ENCODE measurements at places on chromosomes 3 and 15. TPM values are rescaled to one million over a fixed set of nuclear protein-coding genes. Genes with fewer than 3 reads are reported as not detected.

- DNase-seq = no peak
- H3K27me3 ChIP-seq = no peaks in the 10 kb centered on the region
- H3K27ac ChIP-seq = no peak overlapping the region
- no peak overlapping the region for H3K4me3 ChIP-seq
These were observed 4.0 kb upstream of the DENND6A start for GRCh38 chr3:57696801-57697321.

DNA sequence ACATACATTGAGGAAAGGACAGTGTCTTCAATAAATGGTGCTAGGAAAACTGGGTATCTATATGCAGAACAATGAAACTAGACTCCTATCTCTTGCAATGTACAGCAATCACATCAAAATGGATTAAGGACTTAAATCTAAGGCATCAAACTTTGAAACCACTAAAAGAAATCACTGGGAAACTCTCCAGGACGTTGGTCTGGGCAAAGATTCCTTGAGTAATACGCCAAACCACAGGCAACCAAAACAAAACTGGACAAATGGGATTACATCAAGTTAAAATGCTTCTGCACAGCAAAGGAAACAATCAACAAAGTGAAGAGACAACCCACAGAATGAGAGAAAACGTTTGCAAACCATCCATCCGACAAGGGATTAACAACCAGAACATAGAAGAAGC is 14.5 kb downstream of the LAMP3 start:
- DNase-seq = no peak
- no peak overlapping the region for H3K27ac ChIP-seq
- no peak overlapping the region for H3K4me3 ChIP-seq
- H3K4me1 ChIP-seq = no peaks in the 10 kb centered on the region
- no peaks in the 10 kb centered on the region for H3K36me3 ChIP-seq

DNA sequence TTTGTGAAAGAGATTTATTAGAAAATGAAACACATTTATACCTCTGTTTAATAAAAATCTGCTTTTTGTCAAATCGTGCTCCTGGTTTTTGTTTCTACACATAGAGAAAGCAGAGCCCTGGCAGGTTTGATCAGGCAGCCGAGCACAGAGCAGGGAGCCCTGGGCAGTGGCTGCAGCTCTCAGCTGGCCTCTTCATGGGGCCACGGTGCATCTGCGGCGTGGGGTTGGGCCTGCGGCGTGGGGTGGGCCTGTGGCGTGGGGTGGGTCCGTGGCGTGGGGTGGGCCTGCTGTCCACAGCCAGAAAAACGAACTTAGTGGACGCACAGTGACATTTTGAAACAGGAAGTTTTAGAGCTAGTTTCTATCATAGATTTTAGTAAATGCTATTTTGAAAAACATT is 10.6 kb downstream of the GOLGA6L2 start:
- H3K27ac ChIP-seq = no peak overlapping the region
- H3K36me3 ChIP-seq = no peaks in the 10 kb centered on the region
- H3K4me1 ChIP-seq = peaks cover 12% of the 10 kb centered on the region
- peaks cover 3% of the 10 kb centered on the region for H3K27me3 ChIP-seq
- H3K4me3 ChIP-seq = no peak overlapping the region

The SLC7A14 gene
- not detected for total RNA-seq

The EFCC1 gene
- not detected for total RNA-seq

The ZNF501 gene
- total RNA-seq = 2.8 TPM

DNA sequence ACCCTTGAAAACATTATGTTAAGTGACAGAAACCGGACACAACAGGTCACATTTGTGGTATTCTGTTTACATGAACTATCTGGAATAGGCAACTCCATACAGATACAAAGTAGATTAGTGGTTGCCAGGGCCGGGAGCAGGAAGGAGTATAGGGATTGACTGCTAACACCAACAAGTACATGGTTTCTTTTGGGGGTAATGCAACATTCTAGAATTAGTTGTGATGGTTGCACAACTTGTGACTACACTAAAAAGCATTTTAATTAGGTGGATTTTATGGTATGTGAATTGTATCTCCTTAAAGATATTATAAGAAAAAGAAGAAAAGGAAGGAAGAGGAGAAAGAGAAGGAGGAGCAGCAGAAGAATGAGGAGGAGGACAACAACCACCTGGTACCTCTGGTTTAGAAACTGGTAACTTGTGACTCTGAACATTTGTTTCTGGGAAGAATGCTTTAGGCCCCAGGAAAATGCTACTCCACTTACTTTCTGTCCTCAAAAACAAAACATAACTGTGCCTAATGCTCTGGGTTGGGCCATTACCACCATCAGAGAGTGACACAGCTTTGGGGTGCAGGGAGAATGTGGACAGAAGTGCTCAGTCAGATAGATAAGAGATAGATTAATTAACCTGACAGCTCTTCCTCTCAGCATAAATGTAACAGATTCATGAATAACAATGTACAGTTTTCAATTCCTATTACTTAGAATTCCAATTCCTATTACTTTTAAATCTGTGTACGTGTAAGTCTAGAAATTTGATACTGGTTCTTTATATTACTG is 20.3 kb downstream of the SETMAR start:
- no peaks in the 10 kb centered on the region for H3K4me1 ChIP-seq
- no peaks in the 10 kb centered on the region for H3K36me3 ChIP-seq
- no peak overlapping the region for H3K27ac ChIP-seq

The CELF6 gene
- total RNA-seq = 0.10 TPM

DNA sequence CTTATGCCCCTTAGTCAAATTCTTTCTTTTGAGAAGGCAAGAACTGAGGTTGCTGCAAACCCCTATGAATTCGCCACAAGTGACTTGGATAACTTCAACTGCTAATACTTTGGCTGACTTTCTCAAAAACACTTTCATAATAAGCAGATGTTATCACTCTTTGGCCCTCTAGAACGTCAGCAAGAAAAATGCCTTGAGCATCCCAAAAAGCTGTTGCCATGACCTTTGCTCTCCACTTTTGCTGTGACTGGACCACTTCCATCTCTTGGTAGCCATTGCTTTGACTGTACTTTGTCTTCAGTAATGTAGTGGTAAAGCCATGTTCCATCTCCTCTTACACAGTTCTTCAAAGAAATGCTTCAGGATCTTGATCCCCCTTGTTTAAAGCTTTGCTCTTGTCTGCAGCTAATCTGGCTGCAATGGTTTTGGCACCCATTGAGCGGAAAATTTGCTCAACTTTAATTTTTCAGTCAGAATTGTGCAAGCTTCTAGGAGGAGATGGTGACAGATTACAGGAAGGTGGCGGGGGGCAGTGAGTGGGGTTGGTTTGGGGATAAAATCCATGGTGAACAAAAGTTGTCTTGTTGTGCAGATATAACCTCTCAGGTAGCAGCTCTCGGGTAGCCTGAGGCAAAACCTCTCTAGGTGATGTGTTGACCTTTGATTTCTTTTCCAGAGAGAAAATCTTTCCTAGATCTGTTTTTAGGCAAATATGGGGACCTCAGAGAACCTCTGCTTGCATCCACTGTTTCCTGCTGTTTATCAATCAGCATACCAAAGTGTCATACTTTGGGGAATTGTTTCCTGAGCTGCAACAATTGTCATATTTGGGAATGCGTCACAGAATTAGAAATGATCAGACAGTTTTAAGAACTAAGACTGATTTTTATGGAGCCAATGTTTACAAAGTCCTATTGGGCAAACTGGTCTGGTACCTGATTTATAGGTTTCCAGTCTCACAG is 83.6 kb downstream of the CCR1 start:
- no peaks in the 10 kb centered on the region for H3K36me3 ChIP-seq
- DNase-seq = no peak
- H3K4me1 ChIP-seq = no peaks in the 10 kb centered on the region
- H3K27me3 ChIP-seq = no peaks in the 10 kb centered on the region

- H3K27me3 ChIP-seq = 0 out of 3 replicates have a peak, but pooled peaks cover 3% of the 10 kb centered on the region
- no peaks in the 10 kb centered on the region for H3K36me3 ChIP-seq
- no peak overlapping the region for H3K4me3 ChIP-seq
- no peak for DNase-seq
- H3K4me1 ChIP-seq = no peaks in the 10 kb centered on the region
- H3K27ac ChIP-seq = no peak overlapping the region
These were observed 19.0 kb upstream of the CCR2 start for GRCh38 chr3:46334741-46335478.

DNA sequence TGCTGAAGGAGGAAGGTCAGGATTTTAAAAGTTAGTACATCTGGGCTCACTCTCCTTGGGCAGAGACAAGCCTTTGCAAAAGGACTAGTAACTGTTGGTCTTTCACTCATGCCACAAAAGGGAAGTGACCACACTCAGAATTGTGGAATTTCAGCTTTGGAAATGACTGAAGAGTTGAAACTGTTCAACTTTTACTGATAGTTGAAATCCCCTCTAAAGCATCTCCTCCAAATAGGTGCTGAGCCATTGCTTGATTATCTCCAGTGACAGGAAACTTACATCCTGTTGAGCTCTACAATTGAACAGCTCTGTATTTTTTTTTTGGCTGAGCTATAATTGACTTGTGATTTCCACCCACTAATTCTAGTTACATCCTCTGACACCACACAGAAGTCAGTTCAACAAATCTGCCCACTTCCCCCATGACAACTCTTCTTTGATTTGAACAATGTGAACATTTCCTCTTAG is 254.8 kb upstream of the TPRG1 start:
- DNase-seq = no peak
- H3K36me3 ChIP-seq = no peaks in the 10 kb centered on the region
- H3K4me3 ChIP-seq = no peak overlapping the region
- H3K4me1 ChIP-seq = peaks cover 11% of the 10 kb centered on the region

DNA sequence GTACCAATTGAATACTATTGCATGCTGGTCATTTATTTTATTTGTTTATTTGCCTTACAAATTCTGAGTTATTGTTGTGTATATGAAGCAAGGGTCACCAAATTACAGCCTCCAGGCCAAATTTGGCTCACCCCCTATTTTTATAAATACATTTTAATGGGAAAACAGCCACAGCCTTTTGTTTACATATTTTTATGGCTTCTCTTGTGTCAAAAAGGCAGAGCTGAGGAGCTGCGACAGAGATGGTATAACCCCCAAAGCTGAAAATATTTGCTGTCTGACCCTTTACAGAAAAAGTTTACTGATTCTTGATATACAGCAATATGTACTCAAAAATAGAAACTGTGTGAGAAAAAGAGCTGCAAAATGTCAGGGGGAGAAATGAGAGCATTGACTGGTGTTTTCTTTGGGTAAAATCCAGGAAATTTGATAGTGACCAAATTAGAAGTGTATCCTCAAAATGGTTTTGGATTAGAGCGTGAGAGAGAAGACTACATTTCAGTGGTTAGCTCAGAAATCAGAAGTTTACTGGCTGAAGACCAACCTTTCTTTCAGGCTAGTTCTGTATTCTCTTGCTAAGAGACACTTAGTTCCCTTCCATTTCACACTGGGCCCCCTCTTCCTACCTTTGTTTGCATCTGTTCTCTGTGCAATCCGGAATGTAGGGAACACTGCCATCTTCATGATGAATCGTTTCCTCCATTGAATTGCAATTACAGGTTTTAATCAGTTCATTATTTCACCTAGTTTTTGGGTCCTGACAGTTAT is 757.8 kb downstream of the AGBL1 start:
- H3K27ac ChIP-seq = no peak overlapping the region
- H3K36me3 ChIP-seq = no peaks in the 10 kb centered on the region
- H3K27me3 ChIP-seq = no peaks in the 10 kb centered on the region

GRCh38 chr15:35912196-35912595 is 366.2 kb upstream of the DPH6 start:
- no peaks in the 10 kb centered on the region for H3K36me3 ChIP-seq
- no peak overlapping the region for H3K4me3 ChIP-seq
- no peak overlapping the region for H3K27ac ChIP-seq
- no peaks in the 10 kb centered on the region for H3K27me3 ChIP-seq
- H3K4me1 ChIP-seq = no peaks in the 10 kb centered on the region
- DNase-seq = no peak

The DNAH12 gene
- 0.11 TPM for total RNA-seq

The TGM4 gene
- total RNA-seq = 0.18 TPM

The GOLGA6L4 gene
- 1.7 TPM for total RNA-seq

The GTF2E1 gene
- 29.0 TPM for total RNA-seq

The ACKR2 gene
- 1.1 TPM for total RNA-seq

DNA sequence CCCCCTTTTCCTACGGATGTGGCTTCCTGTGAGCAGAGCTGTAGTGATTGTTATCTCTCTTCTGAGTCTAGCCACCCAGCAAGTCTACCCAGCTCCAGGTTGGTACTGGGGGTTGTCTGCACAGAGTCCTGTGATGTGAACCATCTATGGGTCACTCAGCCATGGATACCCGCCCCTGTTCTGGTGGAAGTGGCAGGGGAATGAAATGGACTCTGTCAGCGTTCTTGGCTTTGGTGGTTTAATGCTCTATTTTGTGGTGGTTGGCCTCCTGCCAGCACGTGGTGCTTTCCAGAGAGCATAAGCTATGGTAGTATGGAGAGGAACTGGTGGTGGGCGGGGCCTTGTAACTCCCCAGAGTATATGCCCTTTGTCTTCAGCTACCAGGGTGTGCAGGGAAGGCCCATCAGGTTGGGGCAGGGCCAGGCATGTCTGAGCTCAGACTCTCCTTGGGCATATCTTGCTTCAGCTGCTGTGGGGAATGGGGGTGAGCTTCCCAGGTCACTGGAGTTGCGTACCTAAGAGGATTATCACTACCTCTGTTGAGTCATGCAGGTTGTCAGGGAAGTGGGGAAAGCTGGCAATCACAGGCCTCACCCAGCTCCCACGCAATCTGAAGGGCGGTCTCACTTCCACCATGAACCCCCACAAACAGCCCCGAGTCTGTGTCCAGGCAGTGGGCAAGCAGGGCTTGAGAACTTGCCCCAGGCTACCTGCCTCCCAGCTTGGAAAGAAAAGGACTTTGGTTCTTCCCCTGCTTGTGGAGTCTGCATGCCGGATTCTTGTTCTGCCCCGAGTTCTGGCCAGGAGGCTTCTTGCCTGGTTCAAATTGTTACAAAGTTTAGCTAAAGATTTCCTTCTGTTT is 9.0 kb upstream of the ADGRG7 start:
- no peak for DNase-seq
- H3K4me1 ChIP-seq = peaks cover 39% of the 10 kb centered on the region

The ZIC1 gene
- total RNA-seq = not detected

Data from HepG2 (cell line).